WERI-Rb-1 (cell line): ENCODE measurements at places on chromosomes 11 and 22.

DNA sequence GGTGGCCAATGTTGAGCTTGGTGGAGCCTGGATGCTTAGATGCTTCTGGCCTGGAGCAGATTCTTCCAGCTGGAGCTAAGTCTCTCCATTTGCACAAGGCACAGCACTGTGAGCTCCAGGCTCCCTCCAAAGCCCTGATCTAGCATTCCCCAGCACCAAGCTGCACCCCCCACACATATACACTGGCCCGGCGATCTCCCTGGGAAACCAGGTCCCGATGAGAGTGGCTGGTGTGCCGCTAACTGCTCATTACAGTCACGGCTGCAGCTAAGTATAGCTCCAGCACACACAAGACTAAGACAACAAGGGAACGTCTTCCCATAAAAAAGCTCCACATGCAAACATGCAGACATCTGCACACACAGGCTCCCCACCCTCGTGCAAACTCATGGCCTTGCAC is 17.6 kb downstream of the KCNC1 start:
- no peak for DNase-seq

- DNase-seq = no peak
These were observed 137.7 kb upstream of the BLID start for GRCh38 chr11:122253589-122254231.

- no peak for DNase-seq
These were observed 93.6 kb upstream of the CD44 start for GRCh38 chr11:35045236-35045820.

DNA sequence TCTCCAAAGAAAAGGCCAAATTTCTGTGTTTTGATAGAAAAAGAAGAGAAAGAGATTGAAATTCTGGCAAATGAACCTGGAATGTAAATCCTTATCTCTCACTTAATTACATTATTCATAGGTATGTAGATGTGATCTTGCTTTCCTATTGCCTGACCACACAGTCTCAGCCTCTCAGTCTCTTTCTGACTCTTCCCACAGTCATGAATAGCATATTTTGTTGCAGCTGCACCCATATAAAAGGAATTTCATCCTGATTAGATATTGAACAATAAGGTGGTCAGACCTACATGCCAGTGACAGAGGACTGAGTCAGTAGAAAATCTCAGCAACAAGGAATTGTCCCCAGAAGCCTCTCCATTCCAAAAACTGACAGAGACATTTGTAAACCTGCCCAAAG is 62.9 kb upstream of the LRRC4C start:
- no peak for DNase-seq

- DNase-seq = no peak
These were observed 55.6 kb upstream of the LARGE1 start for GRCh38 chr22:33975841-33976240.

DNA sequence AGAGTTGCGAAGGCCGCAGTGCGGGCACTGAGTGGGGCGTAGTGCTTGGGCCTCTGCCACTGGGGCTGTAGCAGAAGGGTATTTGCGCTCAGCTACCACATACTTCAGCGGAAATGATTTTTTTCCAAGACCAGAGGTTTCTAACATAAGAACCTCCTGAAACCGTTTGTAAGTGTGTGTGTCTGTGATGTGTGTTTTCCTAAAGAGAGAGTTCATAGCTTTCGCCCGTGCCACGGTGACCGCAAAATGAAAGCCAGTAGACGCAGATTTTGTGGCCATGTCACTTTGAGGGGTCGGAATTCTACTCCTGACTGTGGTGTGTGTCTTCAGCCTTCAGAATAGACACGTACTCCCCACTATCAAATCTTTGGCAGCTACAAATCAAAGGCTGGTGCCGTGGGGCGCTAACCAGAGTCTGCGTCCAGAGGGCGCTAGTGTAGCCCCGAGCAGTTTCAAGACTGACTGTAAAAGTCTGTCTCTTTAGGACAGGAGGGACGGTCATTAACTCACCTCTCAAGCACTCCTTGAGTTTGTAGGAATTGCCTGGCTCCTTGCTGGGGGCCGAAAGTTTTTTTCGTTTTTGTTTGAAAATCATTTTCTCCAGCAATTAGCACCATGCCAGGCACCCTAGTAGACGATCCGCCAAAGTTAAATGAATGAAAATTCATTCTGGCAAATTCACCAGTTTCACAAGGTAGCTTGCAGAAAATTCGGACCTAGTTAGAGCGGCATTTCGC is 2.5 kb upstream of the CALCA start:
- peak; percentile 52 for DNase-seq

DNA sequence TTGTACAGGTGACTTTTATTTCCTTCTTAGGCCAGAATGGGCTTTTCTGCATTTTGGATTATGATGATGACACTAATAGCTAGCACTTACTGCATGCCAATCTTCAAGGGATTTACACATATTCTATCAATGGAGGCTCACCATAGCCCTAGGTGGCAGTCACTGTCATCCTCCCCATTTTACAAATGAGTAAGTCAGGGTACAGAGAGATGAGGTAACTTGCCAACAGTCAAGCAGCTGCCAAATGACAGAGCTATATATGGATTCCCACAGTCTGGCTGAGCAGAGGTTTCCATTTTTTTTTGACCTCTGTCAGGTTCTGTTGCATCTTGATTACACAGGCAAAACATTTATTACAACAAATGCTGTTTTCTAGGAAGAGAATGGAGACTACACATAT is 23.8 kb upstream of the C11orf96 start:
- DNase-seq = no peak

GRCh38 chr11:19199771-19200170 is 2.0 kb downstream of the CSRP3 start:
- no peak for DNase-seq

DNA sequence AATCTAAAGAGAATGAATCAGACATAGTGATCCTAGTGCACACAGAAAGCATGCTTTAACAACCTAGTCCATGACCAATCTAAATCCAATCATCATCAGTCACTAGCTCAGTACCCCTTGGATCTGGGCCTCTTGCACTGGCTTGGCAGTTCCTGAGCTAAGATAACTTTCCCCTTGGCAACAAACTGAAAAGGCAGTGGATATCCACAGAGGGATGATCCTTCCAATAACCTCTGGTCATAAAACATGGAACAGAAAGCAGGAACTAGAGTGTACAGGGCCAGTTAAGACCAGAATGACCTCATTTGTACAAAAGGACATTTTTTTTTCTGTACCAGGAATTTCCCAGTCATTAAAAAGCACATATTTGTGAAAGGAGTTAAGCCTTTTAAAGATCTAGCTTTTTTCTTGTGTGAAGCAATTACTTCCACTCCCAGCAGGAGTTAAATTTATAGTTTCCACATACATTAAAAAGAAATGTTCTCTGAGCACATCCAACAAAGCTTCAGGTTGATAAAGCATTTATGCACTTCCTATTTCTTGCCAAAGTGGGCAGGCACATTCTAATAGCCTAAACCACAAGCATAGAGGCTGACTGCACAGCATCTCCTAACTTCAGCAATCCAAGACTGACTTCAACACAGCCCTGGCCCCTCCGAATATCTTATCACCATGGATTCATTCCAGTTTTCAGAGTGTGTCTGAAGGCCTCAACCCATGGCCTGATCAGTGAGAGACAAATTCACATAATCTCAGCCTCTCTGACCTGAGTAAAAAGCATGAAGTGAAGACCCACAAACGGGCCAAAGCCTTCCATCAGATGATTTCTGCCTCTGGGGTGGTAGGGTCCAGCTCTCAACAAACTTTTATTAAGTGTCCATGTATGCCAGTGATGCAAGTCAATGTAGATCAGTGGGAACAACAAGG is 29.9 kb downstream of the GUCY1A2 start:
- peak; percentile 10 for DNase-seq

DNA sequence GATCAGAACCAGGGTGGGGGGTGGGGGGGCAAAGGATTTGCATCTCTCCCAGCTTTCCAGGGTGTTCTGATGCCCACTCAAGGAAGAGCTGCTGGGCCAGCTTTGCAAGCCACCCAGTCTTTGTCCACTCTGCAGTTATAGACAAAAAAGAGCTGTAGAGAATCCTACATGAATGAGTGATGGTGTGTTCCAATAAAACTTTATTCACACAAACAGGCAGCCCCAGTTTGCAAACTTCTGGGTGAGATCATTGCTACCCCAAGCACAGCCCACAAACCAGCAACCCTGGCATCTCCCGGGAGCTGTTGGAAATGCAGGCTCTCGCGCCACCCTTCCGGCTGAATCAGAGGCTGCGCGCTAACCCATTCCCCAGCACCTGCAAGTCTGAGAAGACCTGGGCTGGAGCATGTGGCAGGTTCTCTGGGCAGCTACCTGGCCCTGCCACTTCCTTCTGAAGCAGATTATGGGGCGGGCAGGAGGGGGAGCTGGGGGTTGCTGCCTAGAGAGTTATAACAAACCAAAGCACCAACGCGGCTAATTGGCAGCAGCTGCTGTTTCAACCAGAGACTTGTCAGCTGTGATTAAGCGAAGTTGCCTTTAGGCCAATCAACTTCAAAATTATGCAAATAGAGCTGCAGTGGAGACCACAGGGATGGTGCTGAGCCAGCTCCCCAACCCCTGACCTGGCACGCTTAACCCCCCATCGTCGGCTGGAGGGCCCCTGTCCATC is 3.8 kb upstream of the SHISAL1 start:
- no peak for DNase-seq

DNA sequence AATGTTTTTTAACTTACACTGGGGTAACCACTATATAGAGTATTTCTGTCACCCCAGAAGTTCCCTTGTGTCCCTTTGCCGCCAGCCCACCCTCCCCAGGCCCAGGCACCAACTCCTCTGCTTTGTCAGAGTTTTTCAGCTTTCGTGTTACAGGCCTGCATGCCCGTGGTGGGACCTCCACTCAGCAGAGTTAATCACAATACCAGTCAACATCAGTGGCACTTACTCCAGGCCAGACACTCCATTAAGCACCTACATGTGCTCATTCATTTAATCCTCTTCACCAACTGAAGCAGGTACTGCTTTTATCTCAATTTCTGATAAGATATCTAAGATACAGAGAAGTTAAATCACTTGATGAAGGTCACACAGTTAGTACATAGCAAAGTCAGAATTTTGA is 63.3 kb downstream of the LIF start:
- DNase-seq = peak; percentile 30

- no peak for DNase-seq
These were observed 3.9 kb upstream of the BCL2L13 start for GRCh38 chr22:17634696-17635095.

- no peak for DNase-seq
These were observed 30.5 kb downstream of the KIAA0930 start for GRCh38 chr22:45210174-45210573.

- DNase-seq = peak; percentile 71
These were observed 577 bp upstream of the DKK3 start for GRCh38 chr11:12008790-12009616.

- no peak for DNase-seq
These were observed 52.6 kb downstream of the TENM4 start for GRCh38 chr11:79388201-79388600.

DNA sequence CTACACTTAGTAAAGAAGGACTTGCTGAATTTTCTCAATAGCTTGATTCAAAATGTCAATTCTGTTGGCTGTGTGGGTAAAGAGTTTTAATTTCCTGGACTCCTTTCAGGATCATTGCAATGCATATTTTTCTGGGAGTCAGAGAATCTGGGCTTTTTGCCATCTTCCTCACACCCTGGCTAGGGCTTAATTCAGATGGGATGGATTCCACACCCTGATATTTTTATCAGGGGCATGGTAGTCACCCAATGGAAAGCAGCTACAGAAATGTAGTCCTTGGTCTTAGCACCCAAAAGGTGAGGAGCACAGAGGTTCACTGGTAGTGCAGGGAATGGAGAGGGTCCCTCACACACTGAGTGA is 79.3 kb downstream of the SGSM3 start:
- no peak for DNase-seq
